ENCODE measurements at places on chromosomes 2 and 18.

GRCh38 chr2:85435981-85436835, 17.7 kb downstream of the SH2D6 start:
- DNase-seq: no peak

- no peak for DNase-seq
These were observed 33.3 kb downstream of the ABI2 start for GRCh38 chr2:203361495-203361894.

GRCh38 chr2:161122772-161123530, 37.3 kb upstream of the TANK start:
- no peak for DNase-seq

GRCh38 chr18:48024009-48024512, 93.6 kb upstream of the SMAD2 start:
- DNase-seq: no peak

DNA sequence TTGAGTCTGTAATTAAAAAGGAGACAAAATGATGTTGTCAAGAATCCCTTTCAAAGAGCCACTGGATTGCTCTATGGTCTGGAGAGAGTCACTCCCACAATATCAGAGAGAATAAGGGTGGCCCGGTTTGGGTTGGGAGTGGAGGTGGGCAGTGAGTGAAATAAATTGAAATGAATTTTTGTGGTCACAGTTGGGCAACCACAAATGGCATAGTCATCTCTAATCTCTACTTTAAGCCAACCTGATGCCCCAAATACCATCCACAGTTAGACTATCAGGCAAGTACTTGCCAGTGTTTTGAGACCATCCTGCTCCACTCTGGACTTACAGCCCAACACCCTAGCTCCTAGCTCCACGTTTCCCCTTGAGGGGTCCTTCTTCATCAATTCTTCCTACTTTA, 559.7 kb downstream of the BCL11A start:
- DNase-seq: no peak

DNA sequence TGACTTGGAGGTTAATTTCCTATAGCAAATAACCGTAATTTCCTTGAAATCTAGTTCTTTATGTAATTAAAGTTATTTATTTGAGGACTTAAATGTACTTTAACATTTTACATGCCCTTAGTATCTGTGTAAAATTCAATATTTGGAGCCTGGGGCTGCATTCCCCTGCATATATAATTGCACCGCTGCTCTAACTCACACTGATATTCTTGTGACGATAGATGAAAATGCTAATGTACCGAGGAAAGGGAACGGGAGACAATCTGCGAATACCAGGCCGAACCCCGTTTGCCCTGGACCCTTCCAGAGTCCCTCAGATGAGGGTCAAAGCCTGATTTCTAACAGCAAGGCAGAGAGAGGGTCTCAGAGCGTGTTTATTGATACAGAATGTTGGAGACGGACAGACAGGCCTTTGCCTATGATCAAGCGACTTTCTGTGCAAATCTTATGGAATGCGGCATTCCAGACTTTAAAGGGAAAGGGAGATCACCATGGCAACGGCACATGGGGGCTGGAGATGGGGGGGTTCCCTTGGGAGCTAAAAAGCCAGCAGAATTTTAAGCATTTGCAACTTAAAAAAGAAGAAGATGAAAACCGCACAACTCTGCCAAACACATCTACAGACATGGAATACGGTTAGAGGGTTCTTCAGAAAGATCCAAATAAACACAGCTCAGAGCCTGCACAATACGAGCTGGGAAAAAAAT, 57.6 kb upstream of the TWIST2 start:
- DNase-seq: no peak

GRCh38 chr2:47028171-47028570, 112.6 kb upstream of the MCFD2 start:
- DNase-seq: peak; percentile 82

- no peak for DNase-seq
These were observed 233.3 kb downstream of the INSIG2 start for GRCh38 chr2:118321432-118322105.

DNA sequence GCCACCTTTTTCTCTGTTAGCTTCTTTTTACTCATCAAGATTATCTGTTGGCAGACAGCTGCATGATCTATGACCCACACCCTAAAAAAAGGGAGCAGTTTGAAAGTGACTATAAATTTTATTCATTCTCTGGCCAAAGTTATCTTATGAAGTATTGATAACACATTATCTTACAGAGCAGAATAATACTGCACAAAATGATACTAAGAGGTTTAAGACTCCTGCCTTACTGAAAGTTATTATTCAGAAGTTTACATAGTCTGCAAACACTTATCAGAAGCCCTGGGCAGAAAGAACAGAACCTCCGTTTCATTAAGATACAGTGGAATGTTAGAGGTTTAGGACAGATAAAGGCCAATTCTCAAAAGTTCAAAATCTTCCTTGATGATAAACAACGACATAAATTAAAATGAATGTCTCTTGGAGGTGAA, 78.2 kb downstream of the ZEB2 start:
- no peak for DNase-seq

GRCh38 chr18:58148954-58149471, 105.0 kb downstream of the NEDD4L start:
- DNase-seq: no peak

DNA sequence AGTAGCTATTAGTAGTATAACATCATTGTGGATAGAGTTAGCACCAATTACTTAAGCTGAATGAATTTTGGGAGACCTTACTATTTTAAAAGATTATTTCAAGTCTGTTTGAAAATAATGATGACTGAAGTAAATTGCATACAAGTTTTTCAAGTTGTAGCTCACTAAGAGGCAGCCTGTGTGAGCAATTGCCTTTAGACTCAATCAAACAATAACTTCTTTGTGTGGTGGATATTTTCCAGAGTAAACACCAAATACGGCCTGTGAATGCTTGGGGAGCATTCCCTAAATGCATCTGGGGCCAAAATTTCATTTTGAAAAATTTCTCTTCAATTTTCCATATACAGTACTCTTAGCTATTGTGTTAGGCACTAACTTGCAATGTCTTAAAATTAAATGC, 7.9 kb downstream of the SERPINB12 start:
- no peak for DNase-seq

GRCh38 chr2:224219781-224220180, 180.7 kb upstream of the SERPINE2 start:
- DNase-seq: no peak

DNA sequence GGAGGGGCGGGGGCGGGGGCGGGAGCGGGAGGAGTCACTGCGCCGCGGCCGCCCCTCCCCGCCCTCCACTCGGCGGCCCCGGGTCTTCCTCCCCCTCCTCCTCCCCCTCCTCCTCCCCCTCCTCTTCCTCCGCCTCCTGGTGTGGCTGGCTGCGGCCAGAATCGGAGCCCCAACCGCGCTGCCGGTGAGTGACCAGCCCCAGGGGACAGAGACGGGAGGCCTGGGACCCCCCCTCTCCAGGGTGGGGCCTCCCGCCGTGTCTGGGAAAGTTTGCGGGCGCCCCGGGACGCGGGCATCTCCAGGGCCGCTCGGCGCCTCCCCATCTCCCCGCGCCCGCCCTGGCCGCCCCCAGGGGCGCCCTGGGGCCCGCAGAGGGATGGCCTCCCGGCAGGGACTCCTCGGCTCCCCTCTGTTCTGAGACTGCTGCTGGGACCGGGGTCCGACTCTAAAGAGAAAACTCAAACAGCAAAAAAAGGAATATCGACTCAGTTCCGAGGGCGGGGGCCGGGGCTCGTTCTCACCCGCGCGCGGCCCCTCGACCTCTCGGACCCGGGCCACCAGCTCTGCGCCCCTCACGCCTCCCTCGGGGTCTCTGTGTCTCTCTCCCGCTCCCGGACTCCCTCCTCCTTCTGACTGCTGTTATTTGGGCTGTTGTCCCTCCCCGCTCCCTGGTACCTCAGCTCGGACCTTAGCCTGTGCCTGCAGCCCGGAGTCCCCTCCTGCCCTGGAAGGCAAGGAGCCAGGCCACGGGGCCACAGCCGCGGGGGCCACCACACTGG, at the start of gene STON1:
Gene STON1, plus strand, starts transcription at position 122 of the 779 bp plus-strand sequence. CDS start 50,480 bp downstream, outside the sequence.
- peak; percentile 72 for DNase-seq

DNA sequence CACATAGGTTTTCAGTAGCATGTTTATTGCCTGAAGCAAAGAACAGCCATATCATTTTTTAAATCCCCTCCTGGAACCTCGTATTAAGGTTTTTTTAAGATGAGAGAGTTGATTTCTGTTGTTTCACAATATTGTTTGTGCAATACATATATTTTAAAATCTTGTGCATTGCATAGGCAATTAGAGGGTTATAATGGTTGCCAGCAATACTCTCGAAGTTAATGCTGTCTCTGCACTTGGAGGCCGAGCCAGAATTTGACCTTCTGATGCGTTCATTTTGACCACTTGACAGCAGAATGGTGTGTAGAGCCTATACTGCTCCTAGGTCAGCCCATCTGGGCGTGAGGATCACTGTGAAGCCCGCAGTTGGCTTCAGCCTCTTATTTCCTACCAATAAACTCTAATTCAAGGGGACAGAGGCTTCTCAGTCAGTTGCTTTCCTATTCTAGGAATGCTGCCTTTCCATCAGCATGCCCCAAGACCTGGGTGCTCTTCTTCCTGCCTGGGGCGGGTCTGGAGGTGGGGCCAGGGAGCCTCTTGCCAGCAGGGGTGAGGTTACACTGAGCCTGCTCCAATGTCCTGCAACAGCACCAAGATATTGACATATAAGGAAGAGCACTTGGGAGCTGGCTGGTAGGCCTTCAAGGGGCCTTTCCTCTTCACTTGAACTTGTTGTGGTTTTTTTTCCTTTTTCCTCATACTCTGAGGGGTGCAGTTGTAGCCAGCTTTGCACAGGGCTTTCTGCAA, 91.4 kb upstream of the BCL2L11 start:
- no peak for DNase-seq

DNA sequence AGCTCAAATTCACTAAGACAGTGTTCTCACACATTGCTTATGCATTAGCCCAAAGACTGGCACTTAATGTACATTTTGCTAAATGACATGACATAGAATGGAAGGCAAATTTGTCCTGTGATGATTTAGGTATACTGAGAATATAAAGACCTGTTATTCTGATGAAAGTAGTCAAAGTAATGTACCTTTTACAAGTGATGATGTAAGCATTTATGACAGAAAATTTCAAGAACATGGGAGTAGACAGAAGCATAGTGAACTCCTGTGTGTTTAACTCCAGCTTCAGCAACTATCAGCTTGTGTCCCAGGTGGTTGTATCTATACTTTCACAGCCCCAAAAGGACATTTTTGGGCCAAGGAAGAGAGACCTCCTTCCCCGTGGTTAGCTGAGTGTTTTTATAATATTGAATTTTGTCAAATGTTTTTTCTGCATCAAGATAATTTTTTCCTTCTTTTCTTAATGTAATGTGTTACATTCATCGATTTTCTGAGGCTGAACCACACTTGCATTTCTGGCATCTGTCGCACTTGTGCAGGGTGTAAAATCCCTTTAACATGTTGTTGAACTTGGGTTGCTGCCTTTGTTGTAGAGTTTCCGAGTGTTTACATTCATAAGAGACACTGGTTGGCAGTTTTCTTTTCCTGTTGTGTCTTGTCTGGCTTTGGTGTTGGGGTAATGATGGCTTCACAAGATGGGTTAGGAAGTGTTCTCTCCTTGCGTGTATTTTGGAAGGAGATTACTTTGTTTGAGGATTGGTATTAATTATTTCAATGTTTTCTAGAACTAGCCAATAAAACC, 33.9 kb upstream of the TMEM18 start:
- DNase-seq: no peak

DNA sequence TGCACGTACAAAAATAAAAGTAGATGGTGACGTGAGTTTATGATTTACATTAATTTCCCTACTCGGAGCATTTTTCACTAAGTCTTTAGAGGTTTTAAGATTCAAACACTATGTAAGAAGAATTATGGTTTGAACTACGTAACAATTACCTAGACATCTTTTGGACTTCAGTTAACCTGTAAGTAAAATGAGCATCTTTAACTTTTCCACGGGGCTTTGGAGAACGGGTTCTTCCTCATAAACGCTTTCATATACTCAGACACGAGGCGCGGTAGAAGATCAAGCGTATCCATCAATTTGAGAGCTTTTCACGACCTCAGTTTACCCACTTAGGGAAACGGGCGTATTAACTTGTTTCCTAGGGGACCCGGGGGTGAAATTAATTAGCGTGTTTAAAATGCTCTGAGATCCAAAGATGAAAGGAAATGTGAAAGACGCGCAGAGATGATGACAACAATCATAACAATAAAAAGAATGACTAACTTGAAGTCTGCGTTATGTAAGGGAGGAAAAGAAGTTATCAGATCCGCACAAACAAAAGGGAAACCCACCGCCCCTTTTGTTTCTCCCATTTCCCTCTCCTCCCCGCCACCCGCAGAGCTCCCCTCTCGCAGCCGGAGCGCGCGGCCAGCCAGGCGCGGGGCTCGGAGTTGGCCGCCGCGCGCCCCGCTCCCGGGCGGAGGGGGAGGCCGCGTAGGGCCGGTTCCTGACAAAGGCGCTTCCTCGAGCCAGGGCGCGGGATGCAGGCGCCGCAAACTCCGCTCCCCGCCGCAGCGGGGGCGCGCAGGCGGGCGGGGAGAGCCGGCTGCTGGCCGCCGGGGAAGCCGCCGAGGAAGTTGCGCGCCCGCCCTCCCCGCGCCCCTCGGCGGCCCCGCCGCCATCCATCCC, 807 bp downstream of the PELI1 start:
- DNase-seq: peak; percentile 67

DNA sequence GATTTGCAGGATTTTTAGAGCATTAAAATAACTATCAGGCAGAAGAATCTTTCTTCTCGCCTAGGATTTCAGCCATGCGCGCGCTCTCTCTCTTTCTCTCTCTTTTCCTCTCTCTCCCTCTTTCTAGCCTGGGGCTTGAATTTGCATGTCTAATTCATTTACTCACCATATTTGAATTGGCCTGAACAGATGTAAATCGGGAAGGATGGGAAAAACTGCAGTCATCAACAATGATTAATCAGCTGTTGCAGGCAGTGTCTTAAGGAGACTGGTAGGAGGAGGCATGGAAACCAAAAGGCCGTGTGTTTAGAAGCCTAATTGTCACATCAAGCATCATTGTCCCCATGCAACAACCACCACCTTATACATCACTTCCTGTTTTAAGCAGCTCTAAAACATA, 137.0 kb downstream of the MEIS1 start:
- DNase-seq: no peak

DNA sequence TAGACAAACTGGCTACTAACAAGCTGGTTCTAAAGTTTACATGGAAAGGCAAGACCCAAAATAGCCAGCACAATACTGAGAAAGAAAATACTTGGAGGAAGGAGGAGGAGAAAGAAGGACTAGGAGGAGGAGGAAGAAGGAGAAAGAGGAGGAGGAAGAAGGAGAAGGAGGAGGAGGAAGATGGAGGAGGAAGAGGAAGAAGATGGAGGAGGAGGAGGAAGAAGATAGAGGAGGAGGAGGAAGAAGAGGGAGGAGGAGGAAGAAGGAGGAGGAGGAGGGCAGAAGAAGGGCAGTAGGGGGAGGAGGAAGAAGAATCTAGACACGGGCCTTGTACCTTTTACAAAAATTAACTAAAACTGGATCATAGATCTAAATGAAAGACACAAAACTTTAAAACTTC, 92.6 kb downstream of the METTL4 start:
- no peak for DNase-seq

- no peak for DNase-seq
These were observed 129.6 kb upstream of the KCTD1 start for GRCh38 chr18:26677957-26678356.
